ENCODE measurements at places on chromosomes 16 and 17.
A peak's percentile ranks its signal among the peaks of the same experiment; 100 is the strongest.

GRCh38 chr16:86306011-86306644 is 204.2 kb upstream of the FOXF1 start:
- DNase-seq: no peak

- DNase-seq: peak; percentile 61
These were observed 13.9 kb upstream of the KIFC3 start for GRCh38 chr16:57815987-57816745.

DNA sequence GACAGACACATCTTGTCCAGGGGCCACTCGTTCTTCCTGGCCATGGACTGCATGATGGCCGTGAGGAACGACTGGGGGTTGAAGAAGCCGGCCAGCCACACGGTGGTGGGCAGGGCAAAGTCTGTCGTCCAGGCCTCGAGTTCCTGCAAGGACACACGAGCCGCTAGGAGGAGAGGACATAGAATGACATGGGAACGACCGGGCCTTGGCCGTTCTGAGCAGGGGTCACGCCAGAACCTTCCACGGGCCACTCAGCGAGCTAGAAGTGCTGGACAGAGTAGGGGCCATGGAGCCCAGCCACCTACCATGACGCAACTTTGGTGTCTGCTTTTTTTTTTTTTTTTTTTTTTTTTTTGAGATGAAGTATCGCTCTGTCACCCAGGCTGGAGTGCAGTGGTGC is 47.0 kb downstream of the PGS1 start:
- no peak for DNase-seq

GRCh38 chr17:7515911-7516610 is 31.9 kb downstream of the POLR2A start:
- DNase-seq: no peak

GRCh38 chr16:87404764-87405625 is 12.9 kb downstream of the MAP1LC3B start:
- no peak for DNase-seq

DNA sequence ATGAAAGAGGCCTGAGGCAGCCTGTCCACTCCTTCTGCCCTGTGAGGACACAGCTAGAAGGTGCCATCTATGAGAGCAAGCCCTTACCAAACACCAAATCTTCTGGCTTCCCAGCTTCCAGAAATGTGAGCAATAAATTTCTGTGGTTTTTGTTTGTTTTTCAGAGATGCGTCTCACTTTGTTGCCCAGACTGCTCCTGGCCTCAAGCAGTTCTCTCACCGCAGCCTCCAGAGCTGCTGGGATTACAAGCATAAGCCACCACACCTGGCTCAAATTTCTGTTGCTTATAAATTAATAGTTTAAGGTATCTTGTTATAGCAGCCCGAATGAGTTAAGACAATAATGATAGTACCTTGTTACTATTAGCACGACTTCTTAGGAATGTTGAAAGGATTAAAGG is 12.5 kb upstream of the SLC16A11 start:
- DNase-seq: no peak

DNA sequence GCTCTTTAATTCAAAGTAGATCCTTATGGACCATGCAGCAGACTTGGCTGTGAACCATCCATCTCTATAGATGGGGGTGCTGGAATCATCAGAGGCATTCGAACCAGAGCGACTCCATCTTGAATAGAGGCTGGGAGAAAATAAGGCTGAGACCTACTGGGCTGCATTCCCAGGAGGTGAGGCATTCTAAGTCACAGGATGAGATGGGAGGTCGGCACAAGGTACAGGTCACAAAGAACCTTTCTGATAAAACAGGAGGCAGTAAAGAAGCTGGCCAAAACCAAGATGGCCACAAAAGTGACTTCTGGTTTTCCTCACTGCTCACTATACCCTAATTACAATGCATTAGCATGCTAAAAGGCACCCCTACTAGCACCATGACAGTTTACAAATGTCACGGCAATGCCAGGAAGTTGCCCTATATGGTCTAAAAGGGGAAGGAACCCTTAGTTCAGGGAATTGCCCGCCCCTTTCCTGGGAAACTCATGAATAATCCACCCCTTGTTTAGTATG is 89.2 kb upstream of the BRD7 start:
- no peak for DNase-seq

DNA sequence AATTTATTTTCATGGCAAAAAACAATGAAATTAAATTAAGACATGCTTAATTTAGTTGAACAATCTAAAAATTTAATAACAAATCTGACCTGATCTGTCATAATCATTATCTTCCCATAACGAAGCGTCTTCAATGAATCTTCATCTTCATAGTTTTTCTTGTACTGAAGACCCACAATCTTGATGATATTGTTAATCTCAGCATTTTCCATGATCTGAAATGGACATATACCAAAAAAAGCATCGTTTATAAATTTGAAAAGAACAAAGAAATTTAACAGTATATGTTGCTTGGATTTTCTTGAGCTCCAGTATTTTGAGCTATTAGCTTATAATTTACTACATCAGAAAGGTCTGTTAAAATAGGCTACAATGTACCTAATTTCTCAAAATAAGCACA is 10.2 kb downstream of the TOP2A start:
- no peak for DNase-seq

- no peak for DNase-seq
These were observed 363.9 kb upstream of the CDH5 start for GRCh38 chr16:66002601-66003000.

GRCh38 chr17:75319904-75320691 is 30.9 kb upstream of the SLC25A19 start:
- no peak for DNase-seq

DNA sequence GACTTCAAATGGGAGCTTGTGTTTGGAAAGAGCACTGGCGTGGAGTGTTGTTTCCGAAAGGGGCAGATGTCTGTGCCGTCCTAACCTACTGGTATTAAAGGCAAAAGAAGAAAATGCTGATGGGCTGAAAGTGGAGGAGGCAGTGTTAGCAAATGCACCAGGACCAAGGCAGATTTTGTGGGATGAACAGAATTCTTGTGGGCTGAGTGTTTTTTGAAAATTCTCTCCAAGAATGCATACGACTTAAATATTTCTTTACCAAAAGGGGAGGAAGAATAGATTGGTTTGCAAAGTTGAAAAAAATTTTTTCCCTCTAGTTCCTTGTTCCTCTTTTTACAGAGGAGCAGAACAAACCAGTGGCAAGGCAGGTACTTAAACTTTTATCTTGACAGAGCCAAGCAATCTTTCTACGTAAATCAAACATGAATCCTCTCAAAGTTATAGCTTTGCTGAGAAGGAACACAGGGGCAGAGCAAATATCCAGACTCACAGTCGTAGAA is 16.8 kb downstream of the MARCHF10 start:
- DNase-seq: no peak

DNA sequence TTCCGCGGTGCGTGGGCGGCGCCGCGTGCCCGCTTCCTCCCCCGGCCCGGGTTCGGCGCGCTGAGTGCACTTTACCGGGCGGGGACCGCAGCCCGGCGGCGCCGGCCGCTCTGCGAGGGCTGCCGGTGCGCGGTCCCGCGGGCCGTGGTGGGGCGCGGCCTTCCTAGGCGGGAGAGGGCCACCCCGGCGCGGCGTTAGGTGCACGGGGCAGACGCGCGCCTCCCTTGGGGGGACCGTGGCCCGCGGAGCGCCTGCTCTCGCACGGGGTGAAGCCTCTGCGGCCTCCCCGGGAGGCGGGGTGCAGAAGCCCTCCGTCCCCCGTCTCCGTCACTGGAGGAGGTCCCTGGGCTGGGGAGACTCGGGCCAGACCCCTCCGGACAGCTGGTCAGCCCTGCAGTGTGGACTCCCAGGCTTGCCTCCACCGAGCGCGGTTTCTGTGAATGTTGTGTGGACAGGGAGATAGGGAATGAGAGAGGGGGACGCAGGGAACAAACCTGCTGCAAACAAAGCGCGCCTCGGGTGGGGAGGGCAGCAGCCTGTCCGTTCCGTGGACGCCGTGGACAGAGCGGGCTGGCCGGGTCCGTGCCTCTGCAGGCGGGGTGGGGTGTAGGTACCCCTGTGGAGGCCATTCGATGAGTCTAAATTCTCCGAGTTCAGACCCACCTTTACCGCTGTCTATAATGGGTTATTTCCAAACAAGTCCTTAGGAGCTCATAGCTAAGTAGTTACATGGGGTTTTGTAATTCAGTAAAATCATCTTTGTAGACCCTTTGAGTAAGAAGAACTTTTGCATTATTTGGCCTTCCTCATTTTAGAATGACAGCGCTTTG is 721 bp downstream of the TBCD start:
- DNase-seq: peak; percentile 24

DNA sequence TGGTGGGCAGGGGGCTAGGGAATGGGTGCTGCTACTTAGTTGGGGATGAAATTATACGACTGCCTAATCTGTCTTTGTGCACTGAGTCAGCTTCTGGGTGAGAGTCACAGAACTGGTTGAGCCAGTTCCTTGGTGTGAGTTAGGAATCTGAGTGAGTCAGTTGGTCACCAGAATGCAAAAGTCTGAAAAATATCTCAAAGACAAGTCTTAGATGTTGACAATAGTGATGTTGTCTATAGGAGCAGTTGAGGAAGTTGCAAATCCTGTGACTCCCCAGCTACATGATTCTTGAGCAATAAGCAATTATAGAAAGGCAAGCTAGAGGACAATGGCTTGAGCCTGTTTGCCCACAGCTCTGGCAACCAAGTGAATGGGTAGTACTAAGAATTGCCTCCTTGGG is 399.2 kb downstream of the CNTNAP4 start:
- DNase-seq: no peak

DNA sequence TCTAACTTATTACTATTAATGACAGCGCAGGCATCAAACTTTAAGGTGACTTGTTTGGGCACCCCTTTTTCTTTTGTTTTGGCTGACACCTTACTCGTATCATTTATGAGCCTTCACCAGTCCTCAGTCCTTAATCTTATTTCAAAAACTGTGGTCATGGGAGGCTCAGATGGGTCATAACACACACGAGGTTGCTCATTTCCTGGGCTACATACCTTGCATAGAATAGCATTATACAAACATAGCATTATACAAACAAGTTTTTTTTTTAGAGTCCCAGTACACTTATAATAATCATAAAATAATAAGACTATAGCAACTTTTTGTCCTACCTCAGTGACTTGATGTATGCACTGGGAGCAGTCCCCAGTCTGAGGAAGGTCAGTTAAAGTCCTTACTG is 11.2 kb upstream of the ACSF2 start:
- no peak for DNase-seq

- DNase-seq: no peak
These were observed 901.7 kb downstream of the KCNJ2 start for GRCh38 chr17:71071041-71071440.

GRCh38 chr17:68248891-68249290 is 1.0 kb downstream of the AMZ2 start:
- peak; percentile 70 for DNase-seq

- no peak for DNase-seq
These were observed 16.1 kb upstream of the KRTAP17-1 start for GRCh38 chr17:41331606-41332005.

DNA sequence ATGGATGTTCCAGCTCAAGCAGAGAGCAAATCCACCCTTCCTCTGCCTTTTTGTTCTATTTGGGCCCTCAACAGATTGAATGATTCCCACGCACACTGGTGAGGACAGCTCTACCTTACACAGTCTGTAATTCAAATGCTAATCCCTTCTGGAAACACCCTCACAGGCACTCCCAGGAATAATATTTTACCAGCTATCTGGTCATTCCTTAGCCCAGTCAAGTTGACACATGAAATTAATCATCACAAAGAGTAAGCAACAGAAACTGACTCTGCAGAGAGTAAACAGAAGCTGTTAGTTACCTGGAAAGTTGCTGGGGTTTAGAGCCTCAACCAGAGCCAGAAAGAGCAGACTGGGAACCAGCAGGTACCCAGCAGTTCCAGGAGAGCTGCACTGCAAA is 75.5 kb upstream of the MMP2 start:
- DNase-seq: no peak

GRCh38 chr16:560204-560700 is at the start of gene PRR35:
Gene PRR35 (plus strand): TSS chr16:560394. CDS start chr16:563295, 2,901 bp downstream.
- no peak for DNase-seq

- DNase-seq: no peak
These were observed 23.9 kb upstream of the KLHDC4 start for GRCh38 chr16:87789437-87790291.

- DNase-seq: no peak
These were observed 80.3 kb downstream of the MYH11 start for GRCh38 chr16:15776572-15776971.

GRCh38 chr17:67632141-67632540 is 85.6 kb upstream of the NOL11 start:
- no peak for DNase-seq

- peak; percentile 92 for DNase-seq
These were observed 20.5 kb downstream of the CLEC16A start for GRCh38 chr16:10964891-10965326.

GRCh38 chr16:48365025-48365600 is 20.1 kb downstream of the SIAH1 start:
- no peak for DNase-seq

- no peak for DNase-seq
These were observed 47.8 kb downstream of the NFAT5 start for GRCh38 chr16:69613378-69614154.

DNA sequence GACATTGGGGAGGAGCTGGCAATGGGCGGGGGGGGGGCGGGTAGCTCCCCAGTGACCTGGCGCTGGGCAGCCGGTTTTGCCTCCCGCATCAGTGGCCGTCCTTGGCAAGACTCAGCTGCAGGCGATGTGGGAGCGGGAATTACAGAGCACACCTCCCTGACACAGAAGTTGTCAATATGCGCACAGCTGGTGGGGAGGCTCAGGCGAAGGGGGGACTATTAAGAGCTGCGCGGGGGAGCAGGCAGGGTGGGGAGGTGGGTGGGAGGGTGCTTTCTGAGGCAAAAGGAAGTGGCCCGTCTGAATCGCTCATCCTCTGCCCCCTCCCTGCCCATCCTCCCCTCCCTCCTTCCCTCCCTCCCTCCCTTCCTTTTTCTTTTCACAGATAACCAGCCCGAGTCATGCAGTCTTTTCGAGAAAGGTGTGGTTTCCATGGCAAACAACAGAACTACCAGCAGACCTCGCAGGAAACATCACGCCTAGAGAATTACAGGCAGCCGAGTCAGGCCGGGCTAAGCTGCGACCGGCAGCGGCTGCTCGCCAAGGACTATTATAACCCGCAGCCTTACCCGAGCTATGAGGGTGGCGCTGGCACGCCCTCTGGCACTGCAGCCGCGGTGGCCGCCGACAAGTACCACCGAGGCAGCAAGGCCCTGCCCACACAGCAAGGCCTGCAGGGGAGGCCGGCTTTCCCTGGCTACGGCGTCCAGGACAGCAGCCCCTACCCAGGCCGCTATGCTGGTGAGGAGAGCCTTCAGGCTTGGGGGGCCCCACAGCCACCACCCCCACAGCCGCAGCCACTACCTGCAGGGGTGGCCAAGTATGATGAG is 44.0 kb downstream of the SREBF1 start:
- peak; percentile 73 for DNase-seq

DNA sequence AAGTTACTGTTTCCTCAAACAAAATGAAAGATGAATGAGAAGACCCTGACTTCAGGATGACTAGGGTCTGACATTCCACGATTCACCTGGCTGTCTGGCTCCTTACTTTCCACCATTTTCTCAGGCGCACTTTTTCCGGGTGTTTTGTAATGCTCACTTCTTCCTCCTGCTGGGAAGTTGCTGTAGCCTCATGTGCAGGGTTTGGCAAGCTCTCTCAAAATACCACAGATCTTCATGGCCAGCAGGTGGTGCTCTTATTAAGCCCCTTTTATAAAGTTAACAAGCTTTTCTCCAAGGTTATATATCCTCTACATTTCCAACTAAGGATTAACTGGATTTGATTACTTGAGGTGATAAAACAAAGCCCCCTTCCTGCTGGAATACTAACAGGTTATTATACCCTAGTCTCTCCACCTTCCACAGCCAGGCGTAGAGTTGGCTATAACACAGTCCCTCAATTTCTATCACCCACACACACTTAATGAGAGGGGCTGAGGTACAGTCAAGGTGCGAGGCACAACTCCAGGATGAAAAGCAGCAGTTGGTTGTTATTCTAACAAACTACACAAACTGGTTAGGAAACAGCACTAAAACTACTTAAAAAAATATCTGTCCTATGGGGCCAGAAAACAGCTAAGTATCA is 45.4 kb downstream of the STH start:
- peak; percentile 39 for DNase-seq

Data from activated CD4-positive, alpha-beta T cell treated with anti-CD3 and anti-CD28 coated beads, Interleukin-2, Interleukin-6, amounts not matched to agents 100 ng/mL and 50 ng/mL, durations not matched to agents 16 hours and 8 hours (primary cell).